ENCODE measurements at places on chromosomes 6 and 20.

- no peak for DNase-seq
These were observed 25.0 kb downstream of the TFAP2A start for GRCh38 chr6:10389739-10390494.

DNA sequence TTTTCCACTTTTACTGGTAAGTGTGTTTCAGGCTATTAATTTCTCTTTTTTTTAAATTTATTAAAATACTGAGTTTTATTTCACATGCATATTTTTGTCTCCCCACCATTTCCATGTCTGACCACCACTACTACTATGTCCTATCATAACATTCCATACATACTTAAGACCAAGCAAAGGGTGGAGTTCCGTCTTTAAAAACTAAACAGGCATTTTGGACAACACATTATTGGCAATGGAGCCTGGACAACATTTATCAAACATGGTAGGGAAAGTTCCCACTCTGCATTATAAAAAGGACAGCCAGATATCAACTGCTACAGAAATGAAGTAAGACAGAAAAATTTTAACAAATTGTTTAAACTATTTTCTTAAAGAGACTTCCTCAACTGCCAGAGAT, 91.9 kb downstream of the LMBRD1 start:
- no peak for DNase-seq

GRCh38 chr6:152572338-152573088, 64.6 kb downstream of the SYNE1 start:
- no peak for DNase-seq

DNA sequence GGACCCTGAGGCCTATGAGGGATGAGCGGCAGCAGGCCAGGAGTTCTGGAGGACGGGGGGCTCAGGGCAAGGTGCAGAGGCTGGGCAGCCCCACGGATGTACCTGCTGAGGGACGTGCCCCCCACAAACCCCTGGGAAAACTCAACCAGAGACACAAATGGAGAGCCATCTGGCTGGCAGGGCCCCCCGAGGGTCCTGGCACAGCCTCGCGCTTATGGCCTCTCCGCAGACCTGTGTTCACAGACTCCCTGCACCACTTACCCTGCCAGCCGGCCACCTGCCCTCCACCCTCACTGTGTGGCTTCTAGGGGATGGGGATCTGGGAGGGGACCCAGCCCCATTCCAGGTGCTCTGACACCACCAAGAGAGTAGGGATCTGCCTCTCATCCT, 3.4 kb upstream of the ZBTB46 start:
- no peak for DNase-seq

DNA sequence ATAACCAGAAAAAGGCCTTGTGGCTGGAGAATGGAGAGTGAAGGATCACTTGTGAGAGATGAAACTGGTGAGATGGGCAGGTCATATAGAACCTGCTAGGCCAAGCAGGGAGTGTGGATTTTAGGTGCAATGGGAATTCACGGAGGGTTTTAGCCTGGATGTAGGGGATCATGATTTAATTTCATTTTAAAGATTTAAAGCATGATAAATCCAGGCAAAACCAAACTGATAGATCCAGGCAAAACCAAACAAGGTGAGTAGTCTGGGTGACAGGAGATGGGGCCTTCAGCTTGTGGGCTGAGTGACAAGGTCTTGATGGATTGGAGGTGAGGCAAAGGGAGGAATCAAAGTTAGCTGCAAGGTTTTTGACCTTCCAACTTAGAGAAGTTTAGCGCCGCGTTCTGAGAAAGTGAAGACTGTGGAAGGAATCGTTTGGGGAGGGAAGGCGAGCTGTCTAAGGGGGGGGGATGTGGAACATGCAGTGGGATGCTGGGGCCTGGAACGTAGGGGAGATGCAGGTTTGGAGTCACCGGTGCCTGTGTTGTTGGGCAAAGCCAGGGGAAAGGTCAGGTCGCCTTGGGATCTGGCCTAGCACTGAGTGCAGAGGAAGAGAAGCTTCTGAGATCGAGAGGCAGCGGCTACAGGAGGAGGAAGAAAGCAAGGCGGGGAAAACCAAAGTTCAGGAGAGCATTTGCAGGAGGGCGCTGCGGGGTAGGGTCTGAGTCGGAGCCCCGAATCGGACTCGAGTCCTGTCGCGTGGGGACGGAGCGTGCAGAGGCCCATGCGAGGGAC, 1.3 kb upstream of the PLCG1 start:
- no peak for DNase-seq
